ENCODE measurements at places on chromosomes 5 and 9. TPM values are rescaled to one million over a fixed set of nuclear protein-coding genes. Genes with fewer than 3 reads are reported as not detected.

FBP2 gene
- 48.4 TPM for total RNA-seq

DNA sequence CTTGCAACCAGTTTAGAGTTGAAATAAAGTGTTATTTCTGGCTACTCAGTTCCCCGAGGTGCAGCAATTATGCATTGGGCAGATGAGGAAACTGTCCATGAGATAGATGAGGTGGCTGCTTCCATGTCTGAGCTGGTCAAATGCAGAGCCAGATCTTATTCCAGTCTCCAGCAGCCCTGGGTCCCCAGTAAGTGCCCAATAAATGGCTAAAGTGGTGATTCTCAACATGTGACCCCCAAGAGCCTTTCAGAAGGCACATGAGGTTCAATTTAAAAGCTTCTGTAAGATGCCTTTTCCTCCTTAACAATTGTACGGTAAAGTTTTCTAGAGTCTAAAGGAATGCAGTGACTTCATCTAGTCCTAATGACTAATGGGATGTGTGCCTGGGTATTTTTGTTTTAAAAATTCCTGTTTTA, 17.5 kb downstream of the ATOX1 start:
- no peak overlapping the region for H3K4me3 ChIP-seq
- peaks cover 16% of the 10 kb centered on the region for H3K4me1 ChIP-seq
- no peak for DNase-seq
- H3K27me3 ChIP-seq = no peaks in the 10 kb centered on the region

NAIP gene
- 6.5 TPM for total RNA-seq

GRCh38 chr9:132743931-132744479, 73.7 kb downstream of the GTF3C4 start:
- H3K27me3 ChIP-seq = peaks cover 47% of the 10 kb centered on the region
- no peak for DNase-seq
- no peaks in the 10 kb centered on the region for H3K4me1 ChIP-seq
- no peaks in the 10 kb centered on the region for H3K36me3 ChIP-seq
- H3K27ac ChIP-seq = no peak overlapping the region

- peak; percentile 73 for DNase-seq
- H3K36me3 ChIP-seq = no peaks in the 10 kb centered on the region
- no peak overlapping the region for H3K4me3 ChIP-seq
- no peaks in the 10 kb centered on the region for H3K4me1 ChIP-seq
Observed at GRCh38 chr5:159786901-159787691, 129.2 kb upstream of the ADRA1B start.

GRCh38 chr9:31799953-31800609, 584.4 kb upstream of the ACO1 start:
- no peak overlapping the region for H3K4me3 ChIP-seq
- H3K36me3 ChIP-seq = no peaks in the 10 kb centered on the region
- H3K27me3 ChIP-seq = no peaks in the 10 kb centered on the region
- H3K27ac ChIP-seq = no peak overlapping the region
- DNase-seq = no peak

DNA sequence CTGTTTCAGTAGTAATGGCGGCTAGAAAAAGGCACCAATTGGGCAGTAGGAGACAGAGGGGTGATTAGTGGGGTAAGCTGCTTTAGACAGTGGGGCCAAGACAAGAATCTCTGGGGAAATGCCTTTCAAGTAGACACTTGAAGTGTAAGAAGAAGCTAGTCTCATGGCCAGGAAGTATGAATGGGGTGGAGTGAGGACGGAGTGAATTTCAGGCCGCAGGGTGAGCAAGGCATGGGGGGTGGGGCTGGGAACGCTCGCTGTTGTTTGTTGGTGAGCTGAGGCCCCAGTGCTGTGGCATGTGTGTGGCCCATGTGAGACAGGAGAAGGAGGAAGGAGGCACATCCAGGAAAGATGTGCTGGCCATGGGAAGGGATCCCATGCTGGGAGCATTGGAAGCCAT, 149.2 kb upstream of the NFIL3 start:
- H3K36me3 ChIP-seq = no peaks in the 10 kb centered on the region
- no peaks in the 10 kb centered on the region for H3K4me1 ChIP-seq
- no peak for DNase-seq
- H3K27me3 ChIP-seq = no peaks in the 10 kb centered on the region
- H3K27ac ChIP-seq = no peak overlapping the region

GRCh38 chr9:109001275-109001676, 12.0 kb downstream of the CTNNAL1 start:
- no peak overlapping the region for H3K27ac ChIP-seq
- no peaks in the 10 kb centered on the region for H3K27me3 ChIP-seq
- H3K36me3 ChIP-seq = no peaks in the 10 kb centered on the region
- DNase-seq = no peak
- no peak overlapping the region for H3K4me3 ChIP-seq

DNA sequence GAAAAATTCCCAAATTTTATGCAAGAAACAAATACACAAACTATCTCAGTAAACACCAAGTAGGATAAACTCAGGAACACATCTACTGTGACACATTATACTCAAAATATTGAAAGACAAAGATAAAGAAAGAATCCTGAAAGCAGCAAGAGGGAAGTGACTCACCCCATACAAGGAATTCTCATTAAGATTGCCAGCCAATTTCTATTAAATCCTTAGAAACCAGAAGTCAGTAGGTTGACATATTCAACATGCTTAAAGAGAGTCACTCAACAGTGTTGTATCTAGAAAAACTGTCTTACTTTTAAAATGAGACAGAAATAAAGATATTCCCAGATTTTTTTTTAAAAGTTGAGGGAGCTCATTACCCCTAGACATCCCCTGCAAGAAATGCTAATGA, 15.5 kb downstream of the SPATA31E1 start:
- H3K27me3 ChIP-seq = no peaks in the 10 kb centered on the region
- H3K4me3 ChIP-seq = no peak overlapping the region
- no peak for DNase-seq

KCTD16 gene
- not detected for total RNA-seq

GRCh38 chr5:156694598-156694997, 155.5 kb upstream of the PPP1R2B start:
- no peak for DNase-seq
- H3K27ac ChIP-seq = no peak overlapping the region
- H3K4me1 ChIP-seq = no peaks in the 10 kb centered on the region
- no peaks in the 10 kb centered on the region for H3K36me3 ChIP-seq

- no peak overlapping the region for H3K27ac ChIP-seq
- H3K36me3 ChIP-seq = no peaks in the 10 kb centered on the region
- no peak for DNase-seq
Observed at GRCh38 chr5:115096034-115096769, 73.5 kb downstream of the TRIM36 start.

PCDHB6 gene
- total RNA-seq = 0.09 TPM

ALDH1A1 gene
- total RNA-seq = 42.8 TPM

OR13C5 gene
- not detected for total RNA-seq

DNA sequence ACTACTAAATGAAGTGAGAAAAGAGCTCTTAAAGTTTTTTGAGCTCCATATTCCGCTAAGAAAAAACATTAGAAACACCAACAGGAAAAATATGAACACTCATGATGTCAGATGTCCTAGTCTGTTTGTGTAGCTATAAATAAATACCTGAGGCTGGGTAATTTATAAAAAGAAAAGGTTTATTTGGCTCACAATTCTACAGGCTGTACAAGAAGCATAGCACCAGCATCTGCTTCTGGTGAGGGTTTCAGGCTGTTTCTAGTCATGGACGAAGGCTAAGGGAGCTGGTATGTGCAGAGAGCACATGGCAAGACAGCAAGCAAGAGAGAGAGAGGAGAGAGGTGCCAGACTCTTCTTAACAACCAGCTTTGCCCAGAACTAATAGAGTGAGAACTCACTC, 186.2 kb downstream of the PLK2 start:
- no peak for DNase-seq
- H3K4me1 ChIP-seq = peaks cover 6% of the 10 kb centered on the region
- H3K27ac ChIP-seq = no peak overlapping the region
- H3K36me3 ChIP-seq = no peaks in the 10 kb centered on the region
- no peak overlapping the region for H3K4me3 ChIP-seq

- no peak overlapping the region for H3K4me3 ChIP-seq
- DNase-seq = no peak
- peak overlapping the region; percentile 78 for H3K27ac ChIP-seq
- H3K4me1 ChIP-seq = peaks cover 80% of the 10 kb centered on the region
Observed at GRCh38 chr9:130843049-130843908, 8.2 kb downstream of the ABL1 start.

GRCh38 chr5:34721327-34721726, 65.2 kb downstream of the RAI14 start:
- H3K27ac ChIP-seq = no peak overlapping the region
- no peak overlapping the region for H3K4me3 ChIP-seq
- H3K4me1 ChIP-seq = no peaks in the 10 kb centered on the region
- H3K36me3 ChIP-seq = no peaks in the 10 kb centered on the region

- no peaks in the 10 kb centered on the region for H3K36me3 ChIP-seq
- no peak overlapping the region for H3K27ac ChIP-seq
- no peak for DNase-seq
- H3K4me1 ChIP-seq = peaks cover 6% of the 10 kb centered on the region
- H3K27me3 ChIP-seq = no peaks in the 10 kb centered on the region
- no peak overlapping the region for H3K4me3 ChIP-seq
Observed at GRCh38 chr5:132016721-132017250, 5.3 kb upstream of the ACSL6 start.

GRCh38 chr5:149456597-149457392, 77.7 kb upstream of the IL17B start:
- H3K4me3 ChIP-seq = no peak overlapping the region
- H3K27me3 ChIP-seq = no peaks in the 10 kb centered on the region
- DNase-seq = no peak
- H3K36me3 ChIP-seq = no peaks in the 10 kb centered on the region

- no peak for DNase-seq
- H3K4me3 ChIP-seq = no peak overlapping the region
- no peaks in the 10 kb centered on the region for H3K27me3 ChIP-seq
- H3K27ac ChIP-seq = no peak overlapping the region
- no peaks in the 10 kb centered on the region for H3K36me3 ChIP-seq
- no peaks in the 10 kb centered on the region for H3K4me1 ChIP-seq
Observed at GRCh38 chr9:101636247-101636646, 41.5 kb upstream of the PPP3R2 start.

GRCh38 chr9:107933516-107933915, 443.9 kb upstream of the KLF4 start:
- H3K4me3 ChIP-seq = no peak overlapping the region
- H3K36me3 ChIP-seq = no peaks in the 10 kb centered on the region
- H3K27me3 ChIP-seq = no peaks in the 10 kb centered on the region
- no peak overlapping the region for H3K27ac ChIP-seq
- H3K4me1 ChIP-seq = no peaks in the 10 kb centered on the region
- DNase-seq = no peak
